ENCODE measurements at places on chromosomes 16 and 17. TPM values are rescaled to one million over a fixed set of nuclear protein-coding genes. Genes with fewer than 3 reads are reported as not detected.

Gene ACSM3
- total RNA-seq, result 10.2 TPM

GRCh38 chr16:9780831-9781230, 401.4 kb downstream of the GRIN2A start:
- no peak for DNase-seq

Gene ERN2
- not detected for total RNA-seq

- peak; percentile 89 for DNase-seq
Measured at GRCh38 chr16:86387468-86388440, 122.6 kb upstream of the FOXF1 start.

GRCh38 chr16:10992797-10993196, 48.4 kb downstream of the CLEC16A start:
- DNase-seq, result peak; percentile 21
